ENCODE measurements at places on chromosomes 6 and 20. TPM values are rescaled to one million over a fixed set of nuclear protein-coding genes. Genes with fewer than 3 reads are reported as not detected.

SIRPB2 gene
- total RNA-seq: not detected

DNA sequence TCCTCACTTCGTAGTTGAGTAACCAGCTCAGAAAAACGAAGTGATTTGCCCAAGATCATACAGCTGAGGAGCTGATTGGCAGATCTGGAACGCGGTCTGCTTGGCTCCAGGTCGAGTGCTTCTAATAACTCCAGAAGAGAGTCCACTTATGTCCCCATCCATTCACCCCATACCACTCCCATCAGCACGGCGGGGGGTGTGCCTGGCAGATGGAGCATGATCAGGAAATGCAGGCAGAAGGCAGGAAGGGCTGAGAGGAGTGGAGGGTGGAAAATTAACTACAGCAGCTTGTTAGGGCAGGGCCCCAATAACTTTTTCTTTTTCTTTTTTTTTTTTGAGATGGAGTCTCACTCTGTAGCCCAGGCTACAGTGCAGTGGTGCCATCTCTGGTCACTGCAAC, 15.0 kb downstream of the FITM2 start:
- DNase-seq: no peak

DNA sequence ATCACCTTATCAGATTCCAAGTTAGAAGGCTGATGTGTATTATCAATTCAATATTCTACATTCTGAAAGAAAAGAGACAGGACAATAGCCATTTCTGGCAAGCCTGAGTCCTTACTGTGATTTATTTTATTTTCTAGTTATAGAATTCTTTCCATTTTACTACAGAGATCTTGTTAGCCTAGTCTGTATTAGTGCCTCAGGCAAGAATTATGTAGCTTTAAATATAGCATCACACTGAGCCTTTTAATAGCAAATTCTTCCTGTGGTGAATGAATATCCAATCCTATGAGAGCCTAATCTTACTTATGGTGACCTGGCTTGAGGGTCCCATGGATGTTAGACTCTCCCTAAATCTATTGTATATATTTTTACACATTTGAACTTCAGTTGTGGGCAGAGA, 732.8 kb upstream of the CITED2 start:
- no peak for DNase-seq

DNA sequence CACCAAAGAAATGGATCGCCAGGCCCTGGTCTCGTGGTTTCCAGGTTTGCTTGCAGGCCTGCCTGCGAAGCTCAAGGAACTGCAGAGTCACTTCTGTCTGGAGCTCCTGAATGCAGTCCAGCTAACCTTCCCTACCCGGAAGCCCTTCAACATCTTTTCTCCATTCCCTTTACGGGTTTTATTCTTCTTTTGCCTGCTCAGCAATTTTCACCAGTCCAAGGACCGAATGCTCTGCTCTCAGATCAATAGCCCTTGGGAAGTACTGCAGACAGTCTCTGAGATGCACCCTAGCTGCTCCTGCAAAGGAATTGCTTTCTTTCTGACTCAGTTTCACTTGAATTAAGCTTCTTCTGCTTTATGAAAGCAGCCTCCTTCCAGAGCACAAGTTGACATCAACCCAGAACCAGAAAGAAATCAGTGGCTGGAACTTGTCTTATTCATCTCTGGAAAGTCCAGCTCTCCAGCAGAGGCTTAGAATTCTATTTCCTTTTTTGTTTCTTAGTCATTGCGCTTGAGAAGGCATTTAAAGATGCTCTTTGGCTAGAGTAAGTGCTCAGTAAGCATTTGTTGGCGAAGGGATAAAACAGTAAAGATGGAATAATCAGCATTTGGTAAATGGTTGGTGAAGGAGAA, 18.7 kb upstream of the YWHAB start:
- no peak for DNase-seq

DNA sequence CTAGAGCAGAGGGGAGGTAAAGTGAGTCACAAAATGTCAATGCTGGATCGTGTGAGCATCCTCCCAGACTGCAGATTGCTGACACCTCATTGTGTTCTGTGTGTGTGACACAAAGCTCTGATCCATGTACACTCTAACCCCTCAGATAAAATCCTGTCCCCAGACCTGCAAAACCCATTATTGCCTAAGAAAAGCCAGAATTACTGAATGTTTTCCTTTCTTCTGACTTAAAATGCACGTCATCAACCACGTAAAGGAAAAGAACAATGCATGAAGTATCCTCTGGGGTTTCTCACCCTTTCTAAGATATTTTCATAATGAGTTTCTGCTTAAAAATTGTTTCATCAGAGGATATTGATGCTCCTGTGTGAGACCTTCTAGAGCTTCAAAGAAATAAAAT, 218.0 kb upstream of the PREP start:
- DNase-seq: peak; percentile 31

- DNase-seq: peak; percentile 11
Measured at GRCh38 chr20:17655865-17656479, 26.1 kb downstream of the RRBP1 start.

- DNase-seq: no peak
Measured at GRCh38 chr6:156884306-156884705, 107.1 kb downstream of the ARID1B start.

DNA sequence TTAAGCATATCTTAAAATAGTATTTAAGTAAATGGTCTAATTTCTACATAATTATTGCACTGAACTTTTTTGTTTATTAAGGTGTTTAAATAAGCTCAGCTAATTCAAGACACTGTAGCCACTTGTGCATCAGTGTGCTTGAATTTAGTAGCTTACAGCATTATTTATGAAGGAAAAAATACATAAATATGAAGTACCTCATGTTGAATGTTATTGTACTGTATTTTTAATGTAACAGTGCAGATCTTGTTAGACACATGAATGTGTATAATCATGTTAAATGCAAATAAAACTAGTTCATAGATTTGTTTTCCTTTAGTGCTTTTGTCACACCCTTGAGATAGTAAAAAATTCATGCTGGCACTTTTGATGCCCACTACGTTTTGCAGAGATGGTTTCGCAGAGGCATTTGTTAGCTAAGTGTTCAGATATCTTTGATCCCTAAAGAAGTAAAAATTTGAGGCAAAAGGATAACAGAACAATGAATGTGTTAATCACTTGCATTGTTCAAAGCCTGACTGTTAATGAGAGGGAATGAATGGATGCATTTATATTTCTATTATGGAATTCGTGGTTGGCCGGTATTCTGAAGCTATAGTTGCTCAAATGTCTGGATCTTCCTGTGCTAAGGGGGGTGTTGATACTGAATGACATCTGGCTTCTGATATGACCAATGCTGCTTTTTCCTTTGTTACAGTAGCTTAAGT, 8.8 kb downstream of the BTBD3 start:
- DNase-seq: no peak

- DNase-seq: no peak
Measured at GRCh38 chr6:5029609-5030008, 25.8 kb upstream of the RPP40 start.

EPB41L2 gene
- 43.4 TPM for total RNA-seq

- DNase-seq: no peak
Measured at GRCh38 chr6:168047841-168048723, 30.9 kb downstream of the FRMD1 start.

- no peak for DNase-seq
Measured at GRCh38 chr6:18359237-18359885, 27.8 kb upstream of the RNF144B start.

IRF4 gene
- 601 TPM for total RNA-seq

DNA sequence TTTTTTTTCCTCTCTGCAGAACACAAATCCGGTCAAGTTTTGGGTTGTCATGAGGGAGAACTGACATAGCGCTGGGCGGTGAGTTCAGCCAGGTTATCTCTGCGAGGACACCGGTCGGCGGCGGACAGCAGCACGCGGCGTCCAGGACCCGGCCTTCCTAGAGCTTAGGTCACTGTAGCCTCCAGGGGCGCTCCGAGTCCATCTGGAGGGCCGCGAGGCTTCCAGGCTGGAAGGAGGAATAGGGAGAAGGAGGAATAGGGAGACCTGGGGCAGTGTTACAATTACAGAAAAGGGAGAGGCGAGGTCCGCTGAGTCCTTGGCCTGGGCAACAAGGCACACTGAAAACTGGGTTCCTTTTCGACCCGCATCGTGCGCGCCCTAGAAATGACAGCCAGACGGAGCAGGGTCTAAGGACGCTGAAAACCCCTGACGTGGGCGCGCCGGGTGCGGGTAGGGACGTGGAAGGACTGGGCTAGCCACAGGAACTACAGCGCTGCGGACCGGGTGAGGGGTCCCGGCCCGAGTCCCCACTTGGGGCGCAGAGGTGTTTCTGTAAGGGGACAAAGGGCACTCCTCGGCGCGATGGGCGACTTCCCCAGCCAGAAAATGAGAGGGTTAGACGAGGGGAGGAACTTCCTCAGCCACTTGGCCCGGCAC, 536 bp upstream of the FNDC1 start:
- DNase-seq: peak; percentile 13

GRCh38 chr6:24529985-24530384, 35.2 kb downstream of the ALDH5A1 start:
- DNase-seq: no peak

- DNase-seq: no peak
Measured at GRCh38 chr20:44072384-44072783, 114.6 kb downstream of the JPH2 start.

DOK5 gene
- 2.9 TPM for total RNA-seq

DNA sequence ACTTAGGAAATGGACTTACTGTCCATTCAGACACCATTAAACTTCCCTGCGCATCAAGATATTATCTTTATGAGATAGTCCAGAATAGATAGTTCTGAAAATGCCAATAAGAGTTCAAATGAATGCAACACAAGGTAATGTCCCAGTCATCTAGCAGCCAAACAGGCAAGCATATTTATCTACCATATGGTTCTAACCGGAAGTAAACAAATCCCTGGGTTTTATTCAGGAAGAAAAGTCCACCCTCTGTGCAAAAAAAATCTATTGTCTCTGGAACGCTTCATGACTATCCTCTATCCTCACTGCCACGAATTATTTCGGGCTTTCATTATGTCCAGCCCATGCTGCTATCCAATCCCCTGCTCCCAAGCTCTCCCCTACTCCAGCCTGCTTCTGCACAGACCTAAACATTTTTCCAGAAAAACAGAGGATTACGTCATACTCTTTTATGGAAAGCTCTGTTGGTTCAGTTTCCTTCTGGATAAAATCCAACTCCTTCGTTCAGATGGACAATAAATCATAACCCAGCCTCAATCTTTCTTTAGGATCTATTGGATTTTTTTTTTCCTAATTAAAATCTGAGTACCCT, 11.4 kb downstream of the PPIL6 start:
- no peak for DNase-seq

DNA sequence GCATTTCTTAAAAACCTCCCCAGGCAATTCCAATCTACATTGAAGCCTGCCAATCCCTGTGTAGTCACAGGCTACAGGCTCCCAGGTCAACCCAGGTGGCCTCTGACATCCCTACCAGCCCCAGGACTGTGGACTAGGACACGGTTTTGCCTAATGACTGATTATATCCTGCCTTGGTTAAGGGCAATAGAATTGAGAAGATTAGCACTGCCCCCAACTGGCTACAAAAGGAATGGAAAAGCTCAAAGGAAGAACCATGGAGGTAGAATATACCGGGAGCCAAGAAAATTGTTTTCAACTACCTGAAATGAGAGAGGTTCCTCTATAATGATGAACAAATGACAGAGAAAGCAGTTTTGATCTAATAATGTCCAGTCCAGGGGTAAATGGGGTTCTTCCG, 421.1 kb upstream of the AGPAT4 start:
- no peak for DNase-seq

GRCh38 chr6:149311293-149311692, 6.2 kb upstream of the TAB2 start:
- DNase-seq: no peak

SSTR4 gene
- total RNA-seq: not detected

DNA sequence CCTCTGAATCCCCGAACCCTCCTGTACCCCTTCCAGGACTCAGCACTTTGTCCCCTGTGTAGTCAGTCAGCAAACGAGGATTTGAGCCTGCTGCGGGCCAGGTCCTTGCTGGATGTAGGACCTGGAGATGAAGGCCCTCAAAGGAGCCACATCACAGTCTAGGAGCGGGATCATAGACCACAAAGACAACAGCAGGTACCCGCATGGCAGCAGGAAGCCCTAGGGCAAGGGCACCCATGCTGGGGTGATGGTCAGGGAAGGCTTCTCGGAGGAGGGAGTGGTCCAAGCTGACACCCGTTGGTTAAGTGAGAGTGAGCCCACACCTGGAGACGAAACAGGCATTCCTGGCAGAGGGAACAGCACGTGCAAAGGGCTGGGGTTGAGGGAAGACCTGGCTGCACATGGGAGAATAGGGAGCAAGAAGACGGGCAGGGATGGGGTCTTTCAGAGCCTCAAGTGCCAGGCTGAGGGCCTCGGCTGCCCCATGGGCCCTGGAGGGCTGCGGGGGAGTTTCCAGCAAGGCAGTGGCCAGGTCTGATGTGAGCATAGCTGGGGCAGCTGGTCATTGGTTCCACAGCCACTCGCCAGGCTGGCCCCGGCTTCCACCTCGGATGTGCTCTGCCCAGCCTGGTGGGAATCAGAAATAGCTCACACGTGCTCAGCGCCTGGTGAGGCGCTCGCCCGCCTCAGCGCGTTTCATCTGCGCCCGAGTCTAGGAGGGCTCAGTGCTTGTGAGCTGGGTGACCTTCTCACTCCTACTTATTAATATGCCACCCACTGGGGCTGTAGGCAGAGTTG, 15.0 kb downstream of the DLGAP4 start:
- no peak for DNase-seq

DNA sequence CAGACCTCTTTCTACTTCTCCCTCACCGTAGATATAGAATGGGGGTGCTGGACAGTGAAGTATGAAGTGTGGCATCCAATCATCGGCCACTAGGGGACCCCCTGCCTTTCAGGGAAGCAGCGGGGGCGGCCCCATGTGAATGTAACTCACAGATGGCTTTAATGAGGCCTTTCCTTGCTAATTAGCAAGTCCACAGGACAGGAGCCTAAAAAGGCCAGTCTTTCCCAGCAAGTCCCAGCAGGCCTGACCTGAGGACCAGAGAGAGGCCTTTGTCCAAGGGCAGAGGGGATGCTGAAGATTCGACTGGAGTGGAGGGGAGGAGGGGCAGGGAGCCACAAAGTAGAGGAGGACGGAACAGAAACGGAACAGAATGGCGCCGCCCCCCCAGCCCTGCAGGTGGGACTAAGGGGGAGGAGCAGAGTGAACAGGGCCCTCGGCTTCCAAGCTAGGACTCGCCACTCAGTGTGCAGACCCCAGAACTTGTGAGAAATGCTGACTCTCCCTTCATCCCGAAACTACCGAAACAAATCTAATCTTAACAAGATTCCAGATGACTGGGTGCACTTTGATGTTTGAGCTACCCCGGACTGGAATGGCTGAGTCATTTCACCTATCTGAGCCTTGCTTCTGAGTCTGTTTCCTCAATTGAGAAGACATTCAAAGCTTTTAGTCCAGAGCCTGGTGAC, 5.8 kb downstream of the C6orf132 start:
- peak; percentile 61 for DNase-seq

Data from activated CD4-positive, alpha-beta T cell treated with anti-CD3 and anti-CD28 coated beads for 36 hours (primary cell).